Epithelial cell of esophagus (primary cell): ENCODE measurements at places on chromosomes 1 and 21.

DNA sequence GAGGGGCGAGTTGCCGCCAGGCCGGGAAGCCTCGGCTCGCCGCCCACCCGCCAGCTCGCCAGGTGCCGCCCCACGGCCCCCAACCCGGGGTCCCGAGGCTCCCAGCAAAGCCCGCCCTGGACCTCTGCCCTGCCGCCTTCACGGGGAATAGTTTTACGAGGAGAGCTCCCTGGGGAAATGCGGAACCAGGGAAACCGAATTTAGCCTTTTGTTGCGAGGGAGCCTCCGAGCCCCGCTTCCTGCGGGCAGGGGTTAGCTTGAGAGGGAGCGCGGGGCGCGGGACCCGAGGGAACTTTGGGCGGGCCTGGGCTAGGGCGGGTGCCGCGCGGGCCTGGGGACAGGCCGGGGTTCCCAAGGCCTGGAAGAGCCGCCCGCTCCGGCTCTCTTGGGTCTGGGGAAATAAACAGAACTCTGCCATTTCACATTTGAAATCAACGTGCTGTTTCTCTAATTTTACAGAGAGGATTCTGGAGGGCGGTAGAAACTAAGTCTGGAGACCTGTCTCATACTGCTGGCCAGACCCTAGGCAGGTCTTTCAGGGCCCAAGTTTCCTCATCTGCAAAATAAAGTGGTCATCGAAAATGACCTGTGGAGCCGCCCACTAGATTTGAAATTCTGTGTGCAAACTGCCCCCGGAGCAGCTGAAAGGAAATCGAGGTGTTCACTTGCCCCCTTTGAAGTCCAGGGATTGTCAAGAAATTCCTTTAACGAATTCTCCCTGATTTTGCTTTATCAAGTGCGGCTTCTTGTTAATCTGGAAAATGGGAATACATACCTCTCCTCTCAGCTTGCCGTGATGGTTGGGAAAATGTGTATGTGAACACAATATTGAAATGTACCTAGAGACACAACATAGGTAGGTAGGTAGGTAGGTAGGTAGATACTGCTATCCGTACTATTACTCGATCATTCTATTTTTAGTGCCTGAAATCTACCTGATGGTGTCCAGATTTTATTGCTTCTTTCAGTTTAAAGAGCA, 749 bp upstream of the GLUL start:
- DNase-seq, result no peak

DNA sequence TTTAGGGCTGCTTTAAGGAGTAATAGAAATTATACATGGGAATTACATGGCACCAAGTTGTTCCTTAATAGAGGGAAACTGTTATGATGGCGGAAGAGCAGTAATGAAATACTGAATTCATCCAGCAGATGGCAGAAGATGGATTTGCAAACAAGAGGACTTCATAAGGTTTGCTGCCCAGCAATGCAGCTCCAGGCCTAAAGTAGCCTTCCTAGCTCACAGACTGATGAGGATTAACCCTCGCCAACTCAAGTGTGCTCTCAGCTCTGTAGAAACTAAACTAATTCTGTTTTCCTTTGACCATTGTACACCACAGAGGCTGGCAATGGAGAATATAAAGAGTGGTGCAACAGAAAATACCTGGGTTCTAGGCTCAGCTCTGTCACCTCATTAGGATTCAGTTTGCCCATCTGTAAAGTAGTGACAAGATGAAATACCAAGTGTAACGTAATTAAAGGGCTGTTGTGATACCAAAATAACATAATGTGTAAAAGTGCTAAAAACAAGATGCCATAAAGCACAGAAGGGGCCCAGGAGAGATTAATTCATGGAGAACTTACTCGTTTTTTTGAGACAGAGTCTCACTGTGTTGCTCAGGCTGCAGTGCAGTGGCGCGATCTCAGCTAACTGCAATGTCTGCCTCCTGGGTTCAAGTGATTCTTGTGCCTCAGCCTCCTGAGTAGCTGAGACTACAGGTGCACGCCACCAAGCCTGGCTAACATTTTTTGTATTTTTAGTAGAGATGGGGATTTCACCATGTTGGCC, 102.4 kb upstream of the SERBP1 start:
- peak; percentile 91 for DNase-seq

DNA sequence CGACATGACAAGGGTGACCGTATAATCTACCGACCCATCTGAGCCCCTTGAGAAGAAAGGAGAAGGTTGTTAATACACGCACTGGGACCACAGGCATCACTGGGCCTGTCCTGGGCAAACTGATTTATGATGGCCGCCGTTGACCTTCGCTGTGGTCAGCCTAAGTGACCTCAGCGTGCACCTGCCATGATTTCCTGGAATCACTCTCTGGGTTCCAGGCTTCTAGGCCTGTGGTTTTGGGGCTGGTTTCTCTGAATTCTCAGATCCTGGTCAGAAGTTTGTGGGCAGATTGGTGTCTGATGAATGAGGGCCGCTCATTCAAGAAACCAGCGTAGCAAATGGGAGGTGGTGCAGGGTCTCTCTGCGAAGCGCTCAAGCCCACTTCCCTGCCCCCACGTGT, 64.0 kb downstream of the SIK1 start:
- no peak for DNase-seq

DNA sequence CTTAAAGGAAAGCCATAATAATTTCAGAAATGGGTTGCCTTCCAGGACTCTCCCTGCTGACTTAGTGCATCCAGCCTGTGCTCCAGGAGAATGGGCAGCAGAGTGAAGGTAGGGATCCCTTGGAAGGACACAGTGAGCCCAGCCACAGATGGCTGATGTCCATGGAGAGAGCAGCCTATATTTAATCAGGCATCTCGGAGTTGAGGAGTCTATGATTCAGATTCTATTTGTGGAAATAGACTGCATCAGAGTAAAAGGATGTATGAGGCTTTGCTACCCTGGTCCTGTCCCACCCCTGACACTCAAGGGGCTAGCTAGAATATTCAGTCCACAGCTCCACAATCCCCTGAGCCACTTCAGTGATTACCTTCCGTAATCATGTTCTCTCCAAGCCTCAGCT, 43.8 kb upstream of the PBX1 start:
- no peak for DNase-seq

GRCh38 chr1:223006917-223007648, 136.0 kb downstream of the TLR5 start:
- no peak for DNase-seq

- DNase-seq, result no peak
Observed at GRCh38 chr1:163823017-163823416, 501.3 kb downstream of the NUF2 start.

DNA sequence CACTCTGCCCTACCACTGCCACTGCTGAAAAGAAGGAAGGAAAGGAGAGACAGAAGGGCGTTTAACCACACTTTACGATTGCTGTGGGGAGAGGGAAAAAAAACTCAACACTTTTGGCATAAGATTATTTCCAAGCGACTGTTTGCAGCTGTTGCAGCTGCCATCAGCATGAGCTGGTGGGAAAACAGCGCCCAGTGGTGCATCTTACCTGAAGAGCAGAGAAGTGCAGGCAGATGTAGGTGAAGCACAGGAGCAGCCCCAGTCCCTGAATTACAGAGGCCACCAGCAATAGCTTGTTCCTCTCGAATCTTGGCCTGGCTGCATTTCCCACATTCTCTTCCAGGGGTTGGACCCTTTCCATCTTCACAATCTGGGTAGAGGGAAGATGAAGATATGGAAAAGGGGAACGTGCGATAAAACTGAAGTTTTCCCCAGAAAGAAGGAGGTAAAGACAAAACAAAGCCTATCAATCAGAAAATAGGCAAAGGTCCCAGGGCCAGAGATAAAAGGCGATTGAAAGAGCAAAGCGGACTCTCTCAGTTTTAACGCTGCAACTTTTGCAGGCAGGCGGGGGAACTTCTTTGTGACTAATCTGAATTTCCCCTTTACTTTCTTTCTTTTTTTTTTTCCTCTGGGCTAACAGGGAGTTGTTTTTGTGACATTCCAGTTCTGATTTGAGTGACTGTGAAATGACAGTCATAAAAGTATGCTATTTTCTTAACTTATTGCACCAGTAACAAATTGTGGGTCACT, at the start of gene TNFSF4:
Gene TNFSF4, minus strand, starts transcription at position 516 of the 753 bp plus-strand sequence. Its CDS starts 155 bp downstream, at position 361.
- DNase-seq, result no peak

GRCh38 chr1:222631611-222632208, 13.8 kb downstream of the MIA3 start:
- DNase-seq, result no peak
